ENCODE measurements at places on chromosomes 13 and 19. TPM values are rescaled to one million over a fixed set of nuclear protein-coding genes. Genes with fewer than 3 reads are reported as not detected.
A peak's percentile ranks its signal among the peaks of the same experiment; 100 is the strongest.

DNA sequence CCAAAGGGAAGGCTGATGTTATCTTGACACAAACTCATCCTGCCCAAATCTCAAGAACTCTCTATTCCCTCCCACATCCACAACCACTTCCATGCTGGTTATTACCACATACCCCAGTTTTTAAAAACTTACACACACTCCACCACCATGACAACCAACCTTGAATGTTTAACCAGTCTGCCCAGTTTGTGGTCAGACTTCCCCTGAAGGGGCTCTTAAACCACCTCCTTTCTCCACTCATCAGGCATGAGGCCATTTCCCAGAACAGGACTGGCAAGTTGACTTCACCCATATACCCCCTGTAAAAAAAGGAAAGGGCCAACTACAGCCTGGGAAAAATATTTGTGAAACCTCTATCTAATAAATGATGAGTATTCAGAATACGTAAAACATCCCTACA lies 12.4 kb upstream of the ZSCAN4 start:
- no peak for DNase-seq

DNA sequence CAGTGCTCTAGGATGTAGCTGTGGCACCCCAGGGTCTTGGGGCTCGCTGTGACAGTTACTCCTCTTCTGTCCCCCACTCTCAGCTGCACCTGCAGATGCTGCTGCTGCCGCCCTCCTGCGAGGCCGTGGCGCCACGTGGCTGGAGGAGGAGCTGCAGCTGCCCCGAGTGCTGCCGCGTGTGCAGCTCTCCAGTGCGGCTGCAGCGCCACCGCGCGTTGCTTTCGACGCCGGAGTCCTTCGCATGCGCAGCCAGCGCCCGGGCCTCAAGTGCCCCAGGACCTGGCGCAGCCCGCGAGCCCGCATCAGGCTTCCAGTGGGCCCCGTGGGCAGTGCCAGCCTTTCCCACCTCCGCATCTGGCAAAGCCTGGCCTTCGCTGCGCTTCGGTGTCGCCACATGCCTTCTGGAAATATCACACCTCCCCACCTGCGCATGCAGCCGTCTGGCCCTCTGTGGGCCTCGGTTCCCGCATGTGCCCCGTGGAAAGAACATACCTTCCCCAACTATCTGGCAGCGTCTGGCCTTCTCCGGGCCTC lies 692 bp upstream of the ZNF580 start:
- peak; percentile 78 for DNase-seq

DNA sequence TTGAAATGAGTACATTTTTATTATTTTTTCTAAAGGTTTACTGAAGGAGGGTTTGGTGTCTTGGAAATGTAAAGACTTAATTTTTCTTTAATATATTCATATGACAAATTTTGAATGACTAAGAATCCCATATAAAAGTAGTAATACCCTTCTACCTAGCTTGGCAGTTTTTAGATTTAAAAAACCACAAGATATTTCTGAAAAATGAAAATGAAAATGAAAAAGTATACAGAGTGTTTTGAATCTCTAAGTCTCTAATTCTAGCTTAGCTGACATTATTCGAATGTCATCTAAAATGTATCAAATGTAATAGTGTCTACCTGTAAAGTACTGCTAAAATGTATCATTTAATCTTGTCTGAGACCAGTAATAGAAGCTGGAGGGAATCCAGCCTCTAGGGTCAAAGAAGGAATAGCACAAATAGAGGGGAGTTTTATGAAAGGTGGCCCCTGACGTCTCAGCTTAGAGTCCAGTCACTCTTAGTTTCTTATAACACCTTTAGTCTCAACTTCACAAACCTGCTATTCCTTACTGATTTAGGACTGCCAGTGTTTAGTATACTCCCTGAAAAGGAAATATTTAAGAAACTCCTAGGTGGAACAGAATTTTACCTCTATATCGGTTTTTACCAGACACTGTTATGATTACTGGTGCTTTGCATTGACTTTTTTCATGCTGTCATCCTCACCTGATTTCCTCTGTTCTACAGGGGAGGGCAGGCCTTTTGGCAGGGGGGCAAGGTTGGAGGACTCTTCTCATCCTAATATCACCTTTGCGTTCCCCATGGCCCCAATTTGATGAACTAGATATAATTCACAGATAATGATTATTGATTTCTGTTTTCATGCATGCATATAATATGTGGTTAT lies 16.2 kb upstream of the MIR17HG start:
- DNase-seq: no peak

- DNase-seq: peak; percentile 72
Observed at GRCh38 chr19:18500799-18501198, 21.1 kb downstream of the ELL start.

DNA sequence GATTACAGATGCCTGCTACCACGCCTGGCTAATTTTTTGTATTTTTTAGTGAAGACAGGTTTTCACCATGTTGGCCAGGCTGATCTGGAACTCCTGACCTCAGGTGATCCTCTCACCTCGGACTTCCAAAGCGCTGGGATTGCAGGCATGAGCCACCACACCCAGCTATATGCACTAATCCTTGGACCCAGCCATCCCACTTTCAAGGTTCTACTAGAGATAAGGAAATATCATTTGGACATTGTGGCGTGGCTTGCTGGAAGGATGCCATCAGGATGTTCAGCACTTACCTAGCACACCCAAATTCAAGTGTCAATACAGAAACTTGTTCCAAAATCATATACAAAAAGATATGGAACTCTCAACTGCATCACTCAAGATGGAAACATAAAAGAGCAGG lies 136.4 kb downstream of the ABCC4 start:
- no peak for DNase-seq

GRCh38 chr13:33312150-33312860 lies 26.8 kb upstream of the STARD13 start:
- DNase-seq: no peak

DNA sequence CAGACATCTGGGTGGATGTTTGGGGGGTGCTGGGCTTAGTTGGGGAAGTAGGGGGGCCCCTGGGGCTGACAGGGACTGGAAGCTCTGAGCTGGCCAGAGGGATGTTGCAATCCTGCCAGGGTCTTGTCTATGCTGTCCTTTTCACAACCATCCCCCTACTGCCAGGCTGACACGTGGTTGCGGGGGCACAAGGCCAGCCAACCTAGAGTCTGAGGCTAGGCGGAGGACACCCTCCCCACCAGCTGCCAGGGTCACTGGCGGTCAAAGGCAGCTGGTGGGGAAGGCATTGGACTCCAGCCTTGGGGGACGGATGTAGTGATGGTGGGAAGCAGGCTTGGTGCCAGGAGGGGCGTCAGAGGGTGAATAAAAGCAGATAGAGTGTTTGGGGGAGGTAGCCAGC lies 1.6 kb upstream of the APOC1 start:
- DNase-seq: peak; percentile 61

GRCh38 chr13:76029088-76029487 lies 393.0 kb downstream of the LMO7 start:
- no peak for DNase-seq

GRCh38 chr19:51576850-51577249 lies 5.8 kb downstream of the ZNF175 start:
- DNase-seq: no peak

DNA sequence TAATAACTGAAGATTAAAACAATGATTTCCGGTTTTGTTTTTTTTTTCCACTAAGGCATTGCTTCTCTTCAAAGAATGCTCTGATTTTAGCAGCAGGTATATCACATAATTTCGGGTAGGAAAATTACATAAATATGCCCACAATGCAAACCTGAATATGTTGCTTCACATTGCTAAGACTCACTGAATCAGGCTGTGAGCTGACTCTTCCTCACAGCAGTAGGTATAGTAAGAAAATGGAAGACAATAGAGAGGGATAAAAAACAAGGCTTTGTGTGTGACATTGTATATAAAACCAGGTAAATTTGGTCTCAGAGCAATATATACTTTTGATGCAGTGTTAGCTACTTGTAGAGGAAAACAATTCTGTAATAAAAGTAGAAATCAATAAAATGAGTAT lies 1355.0 kb downstream of the OLFM4 start:
- no peak for DNase-seq

- no peak for DNase-seq
Observed at GRCh38 chr19:47351548-47351947, 2.4 kb downstream of the DHX34 start.

- no peak for DNase-seq
Observed at GRCh38 chr13:102039264-102039663, 362.6 kb downstream of the FGF14 start.

PIP5K1C gene
- total RNA-seq: 16.3 TPM

FCER2 gene
- not detected for total RNA-seq

F2RL3 gene
- total RNA-seq: 1.4 TPM

SHISA7 gene
- not detected for total RNA-seq
